ENCODE measurements at places on chromosomes 5 and 9.

DNA sequence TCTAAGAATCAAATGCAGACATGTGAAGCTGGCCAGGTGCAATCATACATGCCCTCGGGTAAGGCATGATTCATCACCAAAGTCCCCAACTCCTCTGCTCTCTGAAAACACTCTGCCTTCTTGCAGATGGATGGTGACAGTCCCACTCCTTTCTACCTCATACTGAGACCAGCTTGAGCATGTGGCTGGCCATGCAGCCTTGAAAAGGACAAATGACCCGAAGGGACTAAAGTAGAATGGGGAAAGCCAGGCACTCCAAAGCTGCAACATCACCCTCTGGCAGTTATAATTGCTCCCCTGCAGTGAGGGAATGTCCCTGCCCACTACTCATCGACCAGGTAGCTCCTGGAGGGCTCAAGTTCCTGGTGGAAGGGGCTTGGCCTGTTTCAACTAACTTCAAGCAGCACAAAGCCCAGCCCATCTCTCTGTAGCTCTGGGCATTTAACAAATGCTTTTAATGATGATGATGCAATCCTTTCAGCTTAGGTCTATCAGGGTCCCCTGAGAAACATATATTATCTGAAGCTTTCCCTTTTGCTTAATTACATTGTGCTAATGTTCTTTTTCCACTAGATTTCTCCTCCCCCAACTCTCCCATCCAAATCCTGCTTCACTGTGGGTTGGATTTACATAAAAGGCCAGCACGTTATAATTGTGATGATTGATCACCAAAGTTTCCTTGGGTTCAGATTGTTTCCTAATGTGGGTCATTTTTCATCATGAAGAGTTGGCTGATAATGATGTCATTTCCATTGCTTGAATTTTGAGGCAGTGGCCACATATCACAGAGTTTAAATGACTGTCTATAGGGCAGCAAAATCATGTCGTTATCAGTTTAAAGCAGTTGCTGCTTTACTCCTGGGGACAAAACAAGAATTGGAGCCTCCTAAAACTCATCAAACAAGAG, 436.5 kb upstream of the SLC30A5 start:
- DNase-seq = no peak

DNA sequence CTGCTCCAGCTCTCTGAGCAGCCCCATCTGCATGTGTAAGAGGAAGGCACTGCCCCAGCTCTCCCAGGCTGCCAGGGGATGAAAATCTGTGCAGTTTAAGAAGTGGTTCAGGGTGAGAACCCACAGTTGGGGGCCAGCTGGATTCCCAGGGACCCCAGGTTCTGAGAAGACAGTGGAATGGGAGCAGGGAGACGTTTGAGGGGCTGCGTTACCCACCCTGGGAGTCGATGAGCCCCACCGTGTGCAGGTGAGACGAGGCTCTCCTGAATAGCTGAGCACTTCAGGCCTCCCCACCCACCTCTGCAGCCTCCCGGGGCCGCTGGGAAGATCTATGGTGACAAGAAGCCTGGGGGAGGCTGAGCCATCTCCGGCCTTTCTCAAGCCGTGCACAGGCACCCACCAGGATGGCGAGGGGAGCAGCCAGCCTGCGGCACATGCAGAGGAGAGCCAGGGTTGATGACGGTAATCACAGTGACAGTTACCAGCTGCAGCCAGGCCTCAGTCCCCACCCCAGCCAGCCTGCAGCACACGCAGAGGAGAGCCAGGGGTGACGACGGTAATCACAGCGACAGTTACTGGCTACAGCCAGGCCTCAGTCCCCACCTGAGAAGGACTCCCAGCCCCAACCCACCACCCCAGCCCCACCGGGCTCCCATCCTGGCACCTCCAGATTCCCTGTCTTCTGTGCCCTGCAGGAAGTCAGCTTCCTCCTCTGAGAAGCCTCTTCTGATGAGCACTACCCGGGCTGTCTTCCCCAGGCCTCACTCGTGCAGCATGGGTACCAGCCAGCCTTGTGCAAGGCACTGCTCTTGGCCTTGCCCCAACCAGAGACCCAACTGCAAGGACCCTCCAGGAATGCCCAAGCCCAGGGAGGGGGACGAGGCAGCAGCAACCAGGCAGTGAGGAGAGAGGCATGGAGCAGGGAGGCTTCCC, 150.8 kb upstream of the PPP1R26 start:
- no peak for DNase-seq

DNA sequence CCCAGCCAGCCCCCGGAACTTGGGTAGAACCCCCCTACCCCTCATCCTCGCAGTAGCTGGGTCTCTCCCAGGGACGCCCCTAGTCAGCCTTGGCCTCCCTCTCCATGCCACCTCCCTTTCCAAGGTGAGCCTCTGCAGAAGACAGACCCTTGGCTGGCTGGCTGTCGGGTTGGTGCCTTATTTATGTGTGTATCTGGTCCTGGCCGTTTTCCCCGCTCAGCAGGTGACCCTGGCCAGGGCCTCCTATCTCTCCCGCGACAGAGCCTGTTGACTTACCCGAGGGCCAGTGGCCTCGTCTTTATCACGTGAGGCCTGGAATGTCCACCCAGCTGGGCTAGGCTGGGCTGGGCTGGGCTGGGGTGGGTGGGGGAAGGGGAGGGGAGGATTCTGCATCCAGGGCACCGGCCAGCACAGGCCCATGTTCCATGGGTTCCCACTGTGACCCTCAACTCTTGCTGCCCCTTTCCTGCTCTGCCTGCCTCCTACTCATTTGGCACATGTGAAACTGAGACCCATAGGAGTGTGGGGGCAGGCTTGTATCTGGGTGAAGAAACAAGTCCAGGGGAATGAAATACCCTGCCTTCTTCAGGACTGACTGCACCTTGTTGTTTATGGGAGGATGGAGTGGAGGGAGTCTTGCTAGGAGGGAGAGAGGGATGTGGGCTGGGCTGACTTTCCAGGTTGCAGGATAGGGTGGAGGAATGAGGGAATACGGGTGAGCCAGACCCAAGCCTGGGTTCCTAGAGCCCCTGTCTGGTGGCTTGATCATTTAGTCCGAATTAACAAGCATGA, 3.1 kb downstream of the CXXC5 start:
- DNase-seq = no peak

- no peak for DNase-seq
These were observed 3.8 kb upstream of the HAND1 start for GRCh38 chr5:154481584-154482381.

DNA sequence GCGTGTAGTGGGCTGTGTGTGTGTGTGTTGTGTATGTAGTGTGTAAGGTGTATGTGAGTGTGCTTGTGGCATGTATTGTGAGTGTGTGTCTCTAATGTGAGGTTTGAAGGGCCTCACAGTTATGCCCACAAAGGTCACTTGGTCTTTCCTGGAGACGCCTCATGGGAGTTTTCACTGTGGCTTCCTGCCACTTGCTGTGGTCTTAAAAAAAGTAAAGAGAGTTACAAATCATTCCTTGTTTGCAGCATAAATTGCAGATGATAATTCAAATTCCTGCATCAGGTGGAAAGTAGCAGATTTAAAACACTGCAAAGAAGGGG, 72.6 kb downstream of the TENT4A start:
- no peak for DNase-seq

GRCh38 chr5:139954022-139954421, 89.1 kb downstream of the NRG2 start:
- no peak for DNase-seq

- DNase-seq = no peak
These were observed 71.8 kb upstream of the TBC1D2 start for GRCh38 chr9:98327249-98327561.

DNA sequence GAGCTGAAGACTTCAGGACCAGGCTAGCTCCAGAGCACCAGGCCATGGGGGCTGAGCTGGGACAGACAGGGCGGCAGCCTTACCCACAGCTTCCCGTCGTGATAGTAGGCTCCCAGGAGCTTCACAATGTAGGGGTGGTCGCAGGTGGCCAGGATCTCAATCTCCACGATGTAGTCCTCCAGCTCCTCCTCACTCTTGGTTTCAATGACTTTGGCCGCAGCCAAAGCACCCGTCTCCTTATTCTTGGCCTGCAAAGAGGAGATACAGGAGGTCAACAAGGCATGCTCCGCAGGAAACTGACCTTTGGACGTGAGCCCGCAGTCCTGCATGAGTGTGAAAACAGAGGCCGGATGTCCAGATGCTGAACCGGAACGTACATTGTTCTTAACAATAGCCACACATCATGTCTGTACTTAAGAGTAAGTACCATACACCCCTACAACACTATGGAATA, 31.5 kb downstream of the STK10 start:
- no peak for DNase-seq

DNA sequence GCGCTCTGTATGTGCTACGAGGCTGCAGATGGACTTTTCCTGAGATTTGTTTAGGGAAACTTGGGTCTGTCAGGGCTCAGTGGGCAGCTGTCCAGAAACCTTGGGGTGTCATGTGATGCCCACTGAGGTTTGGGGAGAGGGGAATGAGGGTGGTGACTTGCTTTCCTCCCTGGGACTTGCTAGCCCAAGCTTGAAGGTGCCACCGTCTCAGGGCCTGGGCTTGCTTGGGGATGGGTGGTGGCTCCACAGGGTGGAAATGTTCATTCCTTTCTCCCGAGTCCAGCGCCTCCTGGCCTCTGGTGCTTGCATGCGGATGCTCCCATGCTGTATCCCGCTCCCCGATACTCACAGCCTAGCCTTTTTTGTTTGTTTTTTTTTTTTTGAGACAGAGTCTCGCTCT, 33.3 kb downstream of the ZNF618 start:
- no peak for DNase-seq

- no peak for DNase-seq
These were observed 4.2 kb downstream of the SGCD start for GRCh38 chr5:156331181-156331580.

- DNase-seq = no peak
These were observed 132.1 kb downstream of the HSD17B3 start for GRCh38 chr9:96169901-96170300.

GRCh38 chr5:149056616-149057165, 6.2 kb downstream of the SH3TC2 start:
- DNase-seq = no peak

GRCh38 chr5:132280371-132281240, 13.6 kb upstream of the SLC22A4 start:
- no peak for DNase-seq

DNA sequence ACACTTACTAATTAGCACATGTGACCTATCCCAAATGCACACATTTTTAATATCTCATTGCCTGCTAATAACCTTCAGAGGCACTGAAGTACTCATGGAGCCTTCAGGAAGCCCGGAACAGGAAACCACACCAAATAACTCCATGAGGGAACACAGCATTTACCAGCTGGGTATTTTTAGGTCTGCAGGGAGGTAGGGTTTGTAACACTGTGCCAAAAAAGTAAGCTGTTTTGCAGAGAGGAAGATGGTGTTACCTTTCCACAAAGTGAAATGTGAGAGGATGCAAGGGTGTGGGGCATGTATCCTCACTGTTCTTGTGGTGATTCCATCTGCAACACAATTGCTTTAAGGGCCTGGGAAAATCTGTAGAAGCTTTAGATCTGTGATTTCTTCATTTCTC, 64.4 kb downstream of the NUDT12 start:
- DNase-seq = no peak

DNA sequence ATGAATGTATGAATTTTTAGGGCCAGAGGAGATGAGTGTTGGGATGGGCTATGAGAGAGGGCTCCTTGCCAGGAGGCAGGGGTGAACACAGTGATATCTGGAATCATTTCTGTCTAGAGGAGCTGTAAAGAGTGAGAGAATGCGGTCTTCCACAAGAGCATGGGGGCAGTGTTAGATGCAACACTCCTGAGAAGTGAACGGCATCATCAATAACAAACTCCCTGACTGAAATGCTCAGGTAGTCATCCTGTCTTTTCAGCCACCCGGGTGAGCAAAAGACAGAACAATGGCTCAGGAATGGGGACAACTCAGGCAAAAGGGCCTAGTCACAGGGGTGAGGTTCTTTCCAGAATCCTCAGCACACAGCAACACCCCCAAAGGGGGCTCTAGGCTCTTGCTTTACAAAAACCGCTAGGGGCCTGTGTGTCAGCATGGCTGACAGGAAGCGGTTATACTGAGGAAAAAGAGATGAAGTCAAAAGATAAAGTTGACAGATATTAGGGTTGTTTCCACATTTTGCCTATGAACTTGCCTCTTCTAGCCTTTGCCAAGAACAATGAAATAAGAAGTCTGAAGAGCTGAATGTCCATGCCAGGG, 104.6 kb upstream of the LRRTM2 start:
- DNase-seq = no peak

DNA sequence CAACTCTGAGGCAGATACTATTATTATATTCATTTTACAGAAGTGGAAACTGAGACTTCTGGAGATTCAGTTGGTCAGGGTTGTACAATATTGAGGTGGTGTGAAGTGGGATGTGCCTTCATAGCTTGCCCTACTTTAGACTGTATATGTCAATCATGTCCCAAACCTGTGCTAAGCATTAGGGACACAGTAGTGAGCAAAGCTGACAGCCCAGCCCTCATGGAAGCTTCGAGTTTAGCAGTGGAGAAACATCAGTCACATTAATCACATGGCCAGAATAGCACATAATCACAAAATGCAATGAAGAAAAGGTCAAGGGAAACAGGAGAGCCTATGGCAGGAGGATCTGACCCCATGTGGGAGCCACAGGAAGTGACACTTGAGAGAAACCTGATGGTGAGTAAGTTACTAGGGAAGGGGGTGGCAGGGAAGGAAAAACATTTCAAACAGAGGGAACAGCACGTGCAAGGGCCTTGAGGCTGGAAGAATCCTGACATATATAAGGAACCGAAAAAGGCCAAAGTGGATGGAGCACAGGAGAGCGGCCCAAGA, 20.5 kb upstream of the RALGPS1 start:
- no peak for DNase-seq

GRCh38 chr9:129610473-129611306, 10.2 kb downstream of the C9orf50 start:
- DNase-seq = peak; percentile 61

DNA sequence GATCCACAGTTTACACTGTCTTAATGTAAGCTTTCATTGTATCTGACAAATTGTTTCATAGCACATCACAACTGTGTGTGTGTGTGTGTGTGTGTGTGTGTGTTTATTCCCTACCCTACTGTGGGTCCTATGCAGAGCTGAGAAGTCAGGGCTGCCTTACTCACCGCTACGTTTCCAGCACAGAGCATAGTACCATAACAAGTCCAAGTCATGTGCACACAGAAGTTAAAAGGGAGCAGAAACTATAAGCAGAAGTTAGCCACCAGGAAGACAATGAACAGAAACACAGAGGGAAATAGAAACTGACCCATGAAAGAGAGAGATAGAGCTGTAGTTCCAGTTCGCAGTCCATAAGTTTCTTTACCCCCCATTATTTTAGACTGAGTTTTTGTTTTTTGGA, 38.2 kb upstream of the DMXL1 start:
- no peak for DNase-seq

Data from effector CD8-positive, alpha-beta T cell (primary cell).